Fibroblast of mammary gland (primary cell): ENCODE measurements at places on chromosomes 6 and 20.

DNA sequence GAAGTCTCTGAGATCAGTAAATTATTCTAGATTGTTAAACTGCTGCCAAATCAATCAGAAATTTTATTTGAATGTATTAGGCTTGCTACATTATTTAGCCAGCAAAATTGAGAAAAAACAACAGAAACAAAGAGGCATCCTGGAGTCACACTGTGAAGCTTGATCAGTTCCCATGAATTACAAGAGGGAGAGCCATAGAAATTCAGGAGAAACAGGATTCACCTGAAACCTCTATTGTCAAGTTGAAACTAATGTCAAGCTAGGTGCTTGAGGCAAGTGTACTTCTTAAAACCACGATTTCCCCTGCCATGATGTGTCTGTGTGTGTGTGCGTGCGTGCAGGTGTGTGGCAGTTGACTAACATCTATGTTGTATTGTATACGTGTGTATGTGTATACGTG lies 439.1 kb upstream of the NOX3 start:
- DNase-seq = no peak

- DNase-seq = peak; percentile 22
Observed at GRCh38 chr20:1206366-1207148, 3.3 kb downstream of the C20orf202 start.

- DNase-seq = no peak
Observed at GRCh38 chr6:582370-582769, 74.5 kb downstream of the HUS1B start.

- no peak for DNase-seq
Observed at GRCh38 chr6:151254451-151255081, 14.8 kb downstream of the AKAP12 start.

DNA sequence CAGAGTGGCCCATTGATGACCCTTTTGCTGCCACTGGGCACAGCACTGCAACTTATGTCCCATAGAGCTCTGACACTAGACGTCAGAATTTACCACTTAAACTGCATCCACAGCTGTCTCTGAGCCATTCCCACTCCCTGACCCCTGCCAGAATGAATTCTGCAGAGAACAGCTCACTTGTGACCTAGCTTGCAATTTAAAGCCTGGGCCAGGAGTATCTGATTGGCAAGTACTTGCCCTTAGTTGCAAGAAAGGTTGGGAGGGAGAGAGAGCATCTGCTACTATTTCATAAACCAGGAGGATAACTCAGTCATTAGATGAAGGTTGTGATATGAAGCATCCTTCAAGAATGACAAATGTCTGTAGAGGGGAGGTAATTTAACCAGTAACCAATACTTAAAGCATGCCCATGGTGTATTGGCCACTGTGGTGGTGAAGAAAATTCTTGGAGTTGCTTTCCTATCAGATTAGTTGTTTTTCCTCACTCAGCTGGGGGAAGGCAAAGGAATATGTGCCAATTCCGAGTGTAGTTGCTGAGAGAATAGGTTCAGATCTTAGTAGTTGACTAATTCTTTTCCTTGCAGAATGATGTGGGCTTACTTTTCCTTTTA lies 46.5 kb downstream of the IL22RA2 start:
- DNase-seq = no peak

DNA sequence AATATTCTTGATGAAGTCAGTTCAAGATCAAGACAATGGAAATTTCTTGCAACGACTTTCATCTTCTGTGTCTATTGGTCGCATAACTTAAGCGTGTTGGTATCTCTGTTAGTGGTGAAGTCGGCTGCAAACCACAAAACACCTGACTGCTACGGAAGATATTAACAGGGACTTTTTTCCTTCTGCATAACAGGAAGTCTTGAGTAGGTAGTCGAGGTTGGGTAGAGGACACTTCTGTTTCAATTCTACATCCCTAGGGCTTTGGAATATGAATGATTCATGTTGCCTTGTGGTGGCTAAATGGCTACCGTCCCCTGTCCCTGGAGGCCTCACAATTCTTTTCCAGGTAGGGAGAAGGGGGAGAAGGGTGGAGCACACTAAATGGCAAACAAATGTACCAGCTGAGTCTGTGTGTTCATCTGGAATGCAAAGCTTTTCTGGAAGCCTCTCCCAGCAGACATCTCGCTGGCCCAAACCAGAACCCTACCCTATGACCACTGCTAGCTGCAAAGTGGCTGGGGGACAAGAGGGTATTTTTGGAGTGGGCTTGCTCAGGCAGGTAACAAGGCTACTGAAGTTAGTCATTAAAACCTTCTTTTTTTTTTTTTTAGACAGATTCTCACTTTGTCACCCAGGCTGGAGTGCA lies 34.6 kb upstream of the NKX2-2 start:
- no peak for DNase-seq

GRCh38 chr20:37430778-37431460 lies 85.0 kb downstream of the SRC start:
- DNase-seq = no peak

- DNase-seq = peak; percentile 28
Observed at GRCh38 chr20:18678549-18679419, 90.9 kb downstream of the DTD1 start.

DNA sequence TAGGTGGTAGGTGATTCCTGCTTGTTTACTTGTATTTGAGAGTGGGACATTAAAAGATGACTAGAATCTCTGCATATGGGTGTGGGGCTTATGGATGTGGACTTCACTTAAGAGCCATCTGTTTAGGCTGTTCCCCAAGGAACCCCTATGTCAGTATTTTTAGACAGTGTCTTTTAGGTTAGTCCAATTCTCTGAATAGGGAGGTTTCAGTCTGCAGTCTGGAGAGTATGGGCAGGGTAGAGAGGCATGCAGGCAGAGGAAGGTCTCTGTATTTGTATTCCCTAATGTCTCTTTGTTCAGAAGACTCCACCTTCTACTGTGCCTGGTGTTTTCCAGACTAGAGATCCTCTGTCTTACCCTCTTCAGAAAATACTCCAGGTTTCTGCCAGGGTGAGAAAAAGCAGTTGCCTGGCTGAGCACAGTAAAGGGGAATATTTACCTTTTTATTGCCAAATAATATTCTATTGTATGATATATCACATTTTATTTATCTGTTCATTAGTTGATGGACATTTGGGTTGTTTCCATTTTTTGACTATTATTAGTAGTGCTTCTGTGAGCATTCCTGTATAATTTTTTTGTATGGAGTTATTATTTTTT lies 19.1 kb downstream of the SLX4IP start:
- no peak for DNase-seq

GRCh38 chr6:136012198-136012887 lies 160.8 kb downstream of the PDE7B start:
- DNase-seq = peak; percentile 88
